ENCODE measurements at places on chromosomes 16 and 17.

DNA sequence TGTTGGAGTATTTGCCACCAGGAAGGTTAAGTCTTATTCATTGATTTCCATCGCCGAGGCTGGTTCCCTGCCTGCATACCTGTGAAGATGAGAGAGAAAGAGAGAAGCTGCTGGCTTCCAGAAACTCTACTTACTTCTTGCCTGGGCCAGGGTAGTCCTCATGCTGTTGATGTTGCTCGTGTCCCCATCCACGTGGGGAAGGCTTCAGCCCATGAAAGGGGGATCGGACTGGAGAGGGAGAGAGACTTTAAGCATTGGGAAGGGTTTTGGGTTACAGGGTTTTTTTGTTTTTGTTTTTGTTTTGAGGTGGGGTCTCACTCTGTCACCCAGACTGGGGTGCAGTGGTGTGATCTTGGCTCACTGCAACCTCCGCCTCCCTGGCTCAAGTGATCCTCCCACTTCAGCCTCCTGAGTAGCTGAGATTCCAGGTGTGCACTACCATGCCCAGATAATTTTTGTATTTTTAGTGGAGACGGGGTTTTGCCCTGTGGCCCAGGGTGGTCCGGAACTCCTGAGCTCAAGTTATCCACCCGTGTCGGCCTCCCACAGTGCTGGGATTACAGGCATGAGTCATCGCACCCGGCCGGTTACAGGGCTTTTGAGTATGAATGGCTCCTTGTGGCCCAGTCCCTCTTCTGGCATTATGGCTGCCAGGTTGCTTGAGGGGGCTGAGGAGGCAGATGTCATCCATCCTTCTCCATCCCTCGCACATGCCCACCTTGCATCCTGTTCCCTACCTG lies 26.6 kb downstream of the ITGB3 start:
- DNase-seq = no peak

DNA sequence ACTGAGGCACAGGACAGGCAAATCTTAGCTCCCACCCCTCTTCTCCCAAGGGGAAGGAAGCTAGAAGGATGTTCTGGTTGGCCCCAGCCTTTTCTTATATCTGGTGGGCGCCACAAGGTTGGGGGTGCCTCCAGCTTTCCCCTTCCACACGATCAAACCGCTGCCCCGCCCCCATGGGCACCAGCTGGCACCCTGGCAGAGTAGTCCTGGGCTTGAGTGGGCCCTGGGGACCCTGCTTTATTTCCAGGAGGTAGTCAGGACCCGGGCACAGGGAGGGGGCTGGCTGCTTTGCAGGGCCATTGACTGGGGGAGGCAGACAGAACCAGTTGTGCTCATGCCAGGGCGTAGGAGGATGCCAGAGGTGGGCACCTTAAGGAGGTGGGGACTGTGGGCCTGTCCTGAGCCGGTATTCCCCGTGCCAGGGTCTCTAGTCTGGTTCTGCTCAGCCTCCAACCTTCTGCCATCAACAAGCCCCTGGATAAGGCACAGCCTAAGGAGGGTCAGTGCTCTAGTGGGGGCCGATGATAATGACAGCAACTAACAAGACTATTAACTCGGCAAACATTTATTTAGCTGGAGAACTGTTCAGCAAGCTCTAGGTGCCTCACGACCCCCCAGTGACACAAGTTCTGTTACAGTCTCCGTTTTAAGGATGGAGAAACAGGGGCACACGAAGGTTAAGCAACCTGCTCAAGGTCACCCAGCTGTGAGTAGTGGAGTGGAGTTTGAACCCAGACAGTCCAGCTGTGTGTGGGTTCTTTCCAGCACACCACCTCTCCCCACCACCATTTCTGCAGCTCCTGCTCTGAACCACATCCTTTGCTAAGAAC lies 7.6 kb upstream of the PPP1R1B start:
- no peak for DNase-seq

DNA sequence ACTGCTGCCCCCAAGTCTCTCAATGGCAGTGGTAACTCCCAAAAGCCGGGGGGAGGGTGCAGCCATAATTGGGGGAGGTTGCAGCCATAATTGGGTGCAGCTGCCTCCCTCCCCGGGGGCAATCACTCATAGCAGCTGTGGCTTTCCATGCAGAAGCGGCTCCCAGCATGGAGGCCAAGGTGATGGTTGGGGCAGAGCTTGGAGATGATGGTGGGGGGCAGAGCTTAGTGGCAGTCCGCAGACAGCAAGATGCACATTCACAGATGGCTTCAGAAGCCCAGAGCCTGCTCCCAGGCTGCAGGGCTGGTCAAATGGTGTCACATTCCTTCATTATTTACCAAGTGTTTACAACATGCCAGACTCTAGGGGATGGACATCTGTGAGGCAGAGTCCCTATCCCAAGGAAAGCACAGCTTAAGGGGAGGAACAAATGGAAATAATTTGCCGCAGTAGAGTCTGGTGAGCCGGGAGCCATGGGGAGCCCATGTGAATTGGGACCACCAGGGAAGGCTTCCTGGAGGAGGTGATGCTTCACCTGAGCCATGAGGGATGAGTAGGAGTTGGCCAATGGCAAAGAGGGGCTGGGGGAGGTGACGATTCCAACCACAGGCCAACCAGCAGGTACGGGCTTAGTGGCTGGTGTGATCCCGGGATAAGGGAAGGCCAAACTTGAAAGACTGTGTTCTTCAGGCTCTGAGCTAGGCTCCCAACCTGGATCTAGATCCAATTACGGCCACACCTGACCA lies 8.1 kb downstream of the DOC2B start:
- DNase-seq = no peak

GRCh38 chr17:59538195-59538909 lies 27.1 kb upstream of the DHX40 start:
- no peak for DNase-seq

DNA sequence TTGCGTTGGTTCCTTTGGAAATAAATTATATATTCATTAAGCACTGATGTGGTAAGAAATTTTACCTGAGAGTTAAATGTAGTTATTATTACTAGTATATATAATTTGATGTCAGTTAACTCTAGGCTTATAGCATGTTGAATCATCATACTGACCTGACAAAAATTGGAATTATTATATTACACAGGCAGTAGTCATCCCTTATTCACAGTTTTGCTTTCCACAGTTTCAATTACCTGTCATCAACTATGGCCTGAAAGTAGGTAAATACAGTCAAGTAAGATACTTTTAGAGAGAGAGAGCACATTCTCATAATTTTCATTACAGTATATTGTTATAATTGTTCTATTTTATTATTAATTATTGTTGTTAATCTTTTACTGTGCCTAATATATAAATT lies 1074.7 kb downstream of the CDH11 start:
- DNase-seq = no peak

DNA sequence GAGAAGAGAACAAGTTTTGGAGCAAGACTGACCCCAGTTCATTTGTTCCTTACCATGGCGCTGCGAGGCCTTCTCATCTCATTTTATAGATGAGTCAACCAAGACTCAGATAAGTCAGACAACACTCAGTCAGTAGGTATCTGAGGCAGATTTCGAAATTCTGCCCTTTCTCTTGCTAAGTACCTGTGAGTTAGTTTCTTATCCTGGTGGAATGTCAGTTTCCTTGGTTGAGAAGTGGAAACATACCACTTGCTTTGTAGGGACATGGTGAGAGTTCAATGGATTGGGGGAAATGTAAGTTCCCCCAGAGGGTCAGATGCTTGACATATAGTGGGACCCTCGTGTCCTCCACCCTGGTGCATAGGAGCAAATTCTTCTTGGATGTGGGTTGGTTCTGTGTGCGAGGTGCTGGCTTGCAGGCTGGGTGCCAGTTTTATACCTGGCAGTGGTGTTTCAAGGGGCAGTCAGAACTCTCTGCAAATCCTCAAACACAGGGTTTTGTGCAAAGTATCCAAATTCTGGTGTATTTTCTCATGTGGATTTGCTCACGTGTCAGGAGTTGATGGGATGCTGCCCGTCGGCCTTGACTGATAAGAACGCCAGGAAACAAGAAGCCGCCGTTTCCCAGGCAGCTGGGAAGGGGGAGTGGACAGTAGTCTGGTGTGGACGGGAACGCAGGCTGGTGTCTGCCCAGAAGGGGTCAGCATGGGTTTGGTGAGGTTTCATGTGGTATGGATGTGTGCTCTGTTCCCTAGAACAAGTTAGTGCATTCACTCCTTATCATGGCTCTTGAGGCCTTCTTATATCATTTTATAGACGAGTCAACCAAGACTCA lies 61.1 kb upstream of the CIBAR2 start:
- peak; percentile 35 for DNase-seq

DNA sequence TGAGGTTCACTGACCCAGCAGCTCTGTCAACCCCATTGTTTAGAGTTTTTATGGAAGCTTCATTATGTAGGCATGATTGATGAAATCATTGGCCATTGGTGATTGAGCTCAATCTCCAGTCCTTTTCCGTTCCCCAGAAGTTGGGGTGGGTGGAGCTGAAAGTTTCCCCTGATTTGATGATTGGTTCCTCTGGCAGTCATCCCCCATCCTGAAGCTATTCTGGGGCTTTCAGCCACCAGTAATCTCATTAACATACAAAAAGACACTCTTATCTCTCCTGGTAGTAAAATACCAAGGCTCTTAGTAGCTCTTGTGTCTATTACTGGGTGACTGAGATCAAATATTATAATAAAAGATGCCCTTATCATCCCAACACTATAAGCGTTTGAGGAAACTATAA lies 67.1 kb downstream of the TANC2 start:
- DNase-seq = no peak

DNA sequence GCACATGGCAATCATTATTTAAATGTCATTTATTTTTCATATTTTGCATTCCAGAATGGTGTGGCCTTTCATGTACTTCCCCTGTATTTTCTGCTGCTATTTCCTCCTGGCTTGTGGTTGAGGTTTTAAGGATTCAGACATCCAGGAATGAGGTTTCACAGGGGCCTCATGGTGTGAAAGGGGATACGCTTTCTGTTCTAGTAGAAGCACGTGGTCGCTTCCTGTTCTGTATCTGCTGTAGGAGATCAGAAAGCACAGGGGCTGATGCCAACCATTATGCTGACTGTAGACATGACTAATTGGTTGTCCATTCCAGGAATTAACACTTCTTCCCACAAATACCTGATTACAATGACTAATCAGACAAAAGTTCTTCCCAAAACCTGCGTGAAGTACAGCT lies 405.9 kb downstream of the SHISA9 start:
- peak; percentile 0 for DNase-seq

- no peak for DNase-seq
These were observed 1.3 kb downstream of the SMPD3 start for GRCh38 chr16:68446681-68447652.

Data from fibroblast of the conjunctiva (primary cell).